Psoas muscle (tissue), 8 donors: ENCODE measurements at places on chromosomes 5 and 9. TPM values are rescaled to one million over a fixed set of nuclear protein-coding genes. Genes with fewer than 3 reads are reported as not detected.

GRCh38 chr5:175387144-175387543, 56.8 kb downstream of the DRD1 start:
- H3K4me1 ChIP-seq: no peaks in the 10 kb centered on the region
- H3K4me3 ChIP-seq: no peak overlapping the region
- no peaks in the 10 kb centered on the region for H3K36me3 ChIP-seq
- no peak for DNase-seq
- H3K27me3 ChIP-seq: no peaks in the 10 kb centered on the region

- no peaks in the 10 kb centered on the region for H3K27me3 ChIP-seq
- H3K27ac ChIP-seq: peak overlapping the region; percentile 92
- peak overlapping the region; percentile 78 for H3K4me3 ChIP-seq
- DNase-seq: no peak
Observed at GRCh38 chr5:149583394-149583793, 2.1 kb downstream of the ARHGEF37 start.

The TEX48 gene
- polyA plus RNA-seq: not detected

The TAF11L5 gene
- not detected for polyA plus RNA-seq
